NCI-H1105 (cell line): ENCODE measurements at places on chromosomes 13 and 19.

- DNase-seq, result no peak
Measured at GRCh38 chr13:114064450-114065140, 67.8 kb downstream of the RASA3 start.

GRCh38 chr13:92886535-92887077 is 340.0 kb upstream of the GPC6 start:
- no peak for DNase-seq

GRCh38 chr19:39843919-39844793 is 2.0 kb downstream of the FBL start:
- DNase-seq, result no peak

- DNase-seq, result no peak
Measured at GRCh38 chr13:31134039-31134711, 27.5 kb downstream of the HSPH1 start.

DNA sequence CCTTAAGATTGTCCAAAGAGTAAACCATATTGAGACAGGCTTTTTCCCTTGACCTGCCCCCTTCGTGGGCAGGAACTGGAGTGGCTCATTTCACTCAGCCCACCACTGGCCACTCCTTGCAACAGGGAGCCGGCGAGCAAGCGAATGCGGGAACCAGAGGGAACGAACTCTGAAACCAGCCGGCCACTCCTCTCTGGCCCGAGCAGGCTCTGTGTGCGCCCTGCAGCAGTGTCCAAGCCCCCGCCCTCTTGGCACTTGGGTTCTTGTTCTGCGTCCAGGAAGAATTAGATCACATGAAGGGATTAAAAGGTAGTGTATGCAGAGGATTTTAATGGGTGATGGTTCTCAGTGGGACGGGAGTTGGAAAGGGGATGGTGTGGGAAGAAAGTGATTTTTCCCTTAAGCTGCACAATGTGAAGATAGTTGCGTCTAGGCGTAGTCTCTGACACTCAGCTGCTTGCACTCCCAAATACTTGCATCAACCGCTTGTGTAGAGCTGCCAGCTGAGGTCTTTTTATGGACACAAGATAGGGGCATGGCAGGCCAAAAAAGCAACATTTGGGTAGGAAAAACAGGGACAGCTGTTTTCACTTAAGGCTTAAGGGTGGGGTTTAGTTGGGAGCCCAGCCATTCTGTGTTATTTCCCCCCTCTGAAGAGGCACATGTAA is 1209.7 kb upstream of the PCDH20 start:
- DNase-seq, result no peak

GRCh38 chr13:31790992-31791391 is 51.7 kb downstream of the RXFP2 start:
- DNase-seq, result no peak
